Aorta (tissue), 5 donors: ENCODE measurements at places on chromosomes 11 and 22. TPM values are rescaled to one million over a fixed set of nuclear protein-coding genes. Genes with fewer than 3 reads are reported as not detected.
A peak's percentile ranks its signal among the peaks of the same experiment; 100 is the strongest.

The OR10D3 gene
- total RNA-seq = not detected

DNA sequence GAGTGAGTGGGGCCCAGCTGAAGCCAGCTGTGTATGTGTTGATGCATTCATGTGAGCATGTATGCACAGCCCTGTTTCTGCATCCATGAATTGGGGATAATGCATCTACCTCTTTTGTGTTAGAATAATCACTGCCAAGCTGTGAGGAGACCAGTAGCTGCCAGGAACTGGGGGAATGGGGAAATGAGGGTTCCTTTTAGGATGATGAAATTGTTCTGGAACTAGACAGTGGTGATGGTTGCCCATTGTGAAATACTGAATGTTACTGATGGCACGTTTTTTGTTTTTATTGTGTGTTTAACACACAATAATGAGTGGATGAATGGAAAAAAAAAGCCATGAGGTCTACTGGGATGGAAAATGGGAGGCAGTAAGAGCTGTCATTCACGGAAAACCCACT is 45.3 kb upstream of the WNT11 start:
- no peaks in the 10 kb centered on the region for H3K36me3 ChIP-seq
- no peak overlapping the region for H3K27ac ChIP-seq
- no peak for DNase-seq
- H3K4me3 ChIP-seq = no peak overlapping the region
- H3K27me3 ChIP-seq = no peaks in the 10 kb centered on the region
- H3K4me1 ChIP-seq = no peaks in the 10 kb centered on the region

The C22orf31 gene
- total RNA-seq = not detected

The PHOX2A gene
- total RNA-seq = not detected

The TPP1 gene
- 79.5 TPM for total RNA-seq

The NTM gene
- 5.3 TPM for total RNA-seq

DNA sequence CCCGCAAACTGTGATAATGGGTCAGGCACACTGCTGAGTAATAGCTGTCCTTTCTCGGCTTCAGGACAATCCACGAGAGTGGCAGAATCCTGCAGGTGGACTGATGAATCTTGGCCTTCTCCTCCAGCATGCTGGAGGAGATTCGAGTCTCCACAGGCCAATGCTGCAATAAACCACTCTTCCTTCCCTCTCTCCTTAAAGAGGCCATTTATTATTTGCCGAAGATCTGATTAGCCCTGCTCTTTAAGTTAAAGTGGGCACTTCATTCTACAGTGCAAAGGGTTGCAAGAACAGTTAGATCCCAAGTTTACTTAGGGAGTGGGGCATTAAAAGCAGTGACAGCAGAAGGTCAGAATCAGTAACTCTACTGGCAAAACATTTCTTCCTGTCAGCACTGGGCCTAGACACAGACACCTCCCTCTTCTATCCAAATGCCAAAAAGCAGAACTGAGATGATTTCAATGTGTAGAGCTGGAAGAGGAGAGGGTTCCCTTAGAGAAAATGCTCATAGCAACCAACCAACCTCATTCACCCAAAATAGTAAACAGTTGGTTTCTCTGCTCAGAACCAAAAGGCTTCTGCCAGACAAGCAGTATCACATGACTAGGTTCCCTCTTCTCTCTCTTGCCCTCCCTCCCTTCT is 121.7 kb downstream of the SGSM3 start:
- no peak for DNase-seq
- H3K27ac ChIP-seq = no peak overlapping the region
- no peak overlapping the region for H3K4me3 ChIP-seq
- no peaks in the 10 kb centered on the region for H3K36me3 ChIP-seq
- H3K4me1 ChIP-seq = peaks cover 12% of the 10 kb centered on the region

- peak overlapping the region; percentile 8 for H3K4me3 ChIP-seq
- no peak overlapping the region for H3K27ac ChIP-seq
- no peaks in the 10 kb centered on the region for H3K27me3 ChIP-seq
These were observed 12.5 kb upstream of the MRPL16 start for GRCh38 chr11:59822989-59823566.

The OR9I1 gene
- not detected for total RNA-seq
